ENCODE measurements at places on chromosomes 3 and 15.

GRCh38 chr15:82554351-82554750 is 14.1 kb upstream of the RPS17 start:
- H3K27ac ChIP-seq, result no peak overlapping the region
- H3K27me3 ChIP-seq, result no peaks in the 10 kb centered on the region
- no peak overlapping the region for H3K4me3 ChIP-seq
- no peaks in the 10 kb centered on the region for H3K4me1 ChIP-seq
- no peak for DNase-seq

DNA sequence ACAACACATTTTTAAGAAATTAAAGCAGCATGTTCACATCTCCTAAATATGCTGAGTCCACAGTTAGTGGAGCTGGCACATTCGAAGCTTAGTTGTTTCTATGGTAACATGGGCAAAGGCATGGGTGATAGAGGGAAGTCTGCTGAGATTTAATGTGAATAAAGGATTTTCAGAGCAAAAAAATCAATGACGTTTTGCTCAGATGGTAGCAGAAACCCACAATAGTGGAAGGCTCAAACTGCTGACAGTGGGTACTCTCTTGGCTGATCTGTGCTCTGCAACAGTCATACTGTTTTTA is 795.1 kb upstream of the ARPP21 start:
- no peaks in the 10 kb centered on the region for H3K4me1 ChIP-seq
- no peaks in the 10 kb centered on the region for H3K36me3 ChIP-seq
- no peak for DNase-seq
- no peaks in the 10 kb centered on the region for H3K27me3 ChIP-seq
- no peak overlapping the region for H3K27ac ChIP-seq

DNA sequence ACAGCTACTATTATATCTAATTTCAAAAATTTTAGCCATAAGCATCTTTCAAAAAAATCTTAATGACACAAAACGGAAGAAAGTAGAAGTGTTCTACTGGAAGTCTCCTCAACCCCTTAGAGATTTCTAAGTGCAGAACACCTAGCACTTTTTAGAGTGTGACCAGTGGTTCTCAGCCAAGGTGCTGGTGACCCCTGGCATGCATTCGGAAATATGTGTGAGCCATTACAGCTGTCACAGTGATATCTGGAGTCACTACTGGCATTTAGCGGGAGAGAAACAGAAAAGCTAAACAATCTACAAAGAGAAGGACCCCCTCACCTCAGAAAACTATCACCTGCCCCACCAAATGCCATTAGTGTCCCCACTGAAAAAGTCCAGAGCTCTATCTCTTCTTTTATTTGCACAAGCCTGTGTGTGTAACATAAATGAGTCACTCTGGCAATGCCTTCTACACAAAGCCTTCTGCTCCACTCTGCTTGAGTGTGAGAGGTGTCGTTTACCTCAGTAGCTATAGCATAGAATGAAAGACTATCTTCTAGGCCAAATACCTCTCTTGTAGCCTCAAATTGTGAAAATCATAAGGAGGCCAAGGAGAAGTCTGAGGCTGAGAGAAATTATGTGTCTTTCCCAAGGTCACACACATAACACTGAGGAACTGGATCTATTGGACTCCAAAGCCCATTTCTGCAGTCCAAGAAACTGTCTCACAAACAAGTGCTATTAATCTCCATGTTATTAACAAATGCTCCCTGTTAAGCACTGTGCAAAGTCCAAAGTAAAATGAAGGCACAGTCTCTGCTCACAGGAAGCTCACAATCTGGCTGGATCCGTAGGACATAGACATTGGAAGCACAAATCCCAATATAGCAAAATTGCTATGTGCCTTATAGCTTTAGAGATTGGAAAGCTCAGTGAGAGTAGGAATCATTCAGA is 28.5 kb upstream of the KCNMB2 start:
- no peaks in the 10 kb centered on the region for H3K36me3 ChIP-seq
- no peak for DNase-seq
- no peak overlapping the region for H3K27ac ChIP-seq
- no peak overlapping the region for H3K4me3 ChIP-seq

GRCh38 chr3:127220497-127220896 is 27.6 kb downstream of the PRR23E start:
- H3K4me1 ChIP-seq, result no peaks in the 10 kb centered on the region
- no peak for DNase-seq
- no peaks in the 10 kb centered on the region for H3K27me3 ChIP-seq
- H3K27ac ChIP-seq, result no peak overlapping the region
- H3K4me3 ChIP-seq, result no peak overlapping the region
- no peaks in the 10 kb centered on the region for H3K36me3 ChIP-seq

GRCh38 chr15:77497110-77497737 is 76.5 kb downstream of the HMG20A start:
- no peak overlapping the region for H3K4me3 ChIP-seq
- DNase-seq, result peak; percentile 79
- no peaks in the 10 kb centered on the region for H3K36me3 ChIP-seq
- H3K4me1 ChIP-seq, result peaks cover 46% of the 10 kb centered on the region
- no peaks in the 10 kb centered on the region for H3K27me3 ChIP-seq

DNA sequence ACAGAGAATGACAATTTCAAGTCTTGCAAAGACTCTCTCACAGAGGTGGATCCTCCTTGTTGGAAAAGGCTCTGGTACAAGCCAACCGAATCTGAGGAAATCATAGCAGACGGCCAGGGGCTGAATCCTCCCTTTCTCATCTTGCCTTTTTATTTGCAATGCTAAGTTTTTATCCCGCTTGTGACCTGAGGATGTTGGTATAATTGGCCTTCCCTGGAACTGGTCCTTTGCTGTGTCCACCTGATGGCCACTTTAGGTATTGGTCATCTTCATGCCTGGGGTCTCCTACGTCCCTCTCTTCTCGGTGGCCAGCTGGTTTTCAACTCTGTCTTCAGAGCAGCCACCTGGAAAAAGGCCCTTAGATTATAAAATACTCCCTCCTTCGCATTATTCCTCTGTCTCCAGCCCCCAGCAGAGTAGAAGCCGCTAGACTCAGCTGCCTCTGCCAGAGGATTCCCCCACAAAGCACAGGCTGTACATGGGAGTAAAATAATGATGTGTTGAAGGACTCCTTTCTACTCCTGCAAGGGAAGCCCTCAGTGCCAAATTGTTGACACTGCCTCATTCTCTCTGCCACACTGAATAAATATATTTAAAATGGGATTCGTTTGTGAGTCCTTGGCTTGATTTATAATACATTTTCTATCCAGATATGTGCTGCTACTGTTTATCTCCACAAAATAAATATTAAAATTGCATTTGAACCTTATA is 208.9 kb upstream of the CFAP20DC start:
- no peaks in the 10 kb centered on the region for H3K36me3 ChIP-seq
- no peaks in the 10 kb centered on the region for H3K27me3 ChIP-seq
- H3K27ac ChIP-seq, result no peak overlapping the region
- no peak for DNase-seq

DNA sequence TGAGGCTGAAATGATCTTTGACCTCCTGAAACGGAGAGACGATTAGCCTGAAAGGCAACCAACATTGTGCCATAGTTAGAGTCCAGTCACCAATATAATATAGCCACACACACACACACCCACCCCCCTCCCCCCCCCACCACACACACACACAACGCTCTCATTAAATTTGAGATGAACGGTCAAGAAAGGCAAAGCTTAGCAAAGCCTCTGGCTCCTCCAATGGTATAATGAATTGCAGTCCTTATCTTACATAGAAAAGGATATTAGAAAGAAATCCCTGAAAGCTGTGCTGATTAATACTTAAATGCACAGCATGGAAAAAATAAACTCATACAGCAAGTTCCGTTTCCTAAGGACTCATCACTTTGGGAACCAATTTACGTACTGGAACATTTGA is 876 bp upstream of the ZNF385D start:
- no peaks in the 10 kb centered on the region for H3K27me3 ChIP-seq
- no peak overlapping the region for H3K4me3 ChIP-seq
- H3K27ac ChIP-seq, result peak overlapping the region; percentile 42
- H3K36me3 ChIP-seq, result no peaks in the 10 kb centered on the region

DNA sequence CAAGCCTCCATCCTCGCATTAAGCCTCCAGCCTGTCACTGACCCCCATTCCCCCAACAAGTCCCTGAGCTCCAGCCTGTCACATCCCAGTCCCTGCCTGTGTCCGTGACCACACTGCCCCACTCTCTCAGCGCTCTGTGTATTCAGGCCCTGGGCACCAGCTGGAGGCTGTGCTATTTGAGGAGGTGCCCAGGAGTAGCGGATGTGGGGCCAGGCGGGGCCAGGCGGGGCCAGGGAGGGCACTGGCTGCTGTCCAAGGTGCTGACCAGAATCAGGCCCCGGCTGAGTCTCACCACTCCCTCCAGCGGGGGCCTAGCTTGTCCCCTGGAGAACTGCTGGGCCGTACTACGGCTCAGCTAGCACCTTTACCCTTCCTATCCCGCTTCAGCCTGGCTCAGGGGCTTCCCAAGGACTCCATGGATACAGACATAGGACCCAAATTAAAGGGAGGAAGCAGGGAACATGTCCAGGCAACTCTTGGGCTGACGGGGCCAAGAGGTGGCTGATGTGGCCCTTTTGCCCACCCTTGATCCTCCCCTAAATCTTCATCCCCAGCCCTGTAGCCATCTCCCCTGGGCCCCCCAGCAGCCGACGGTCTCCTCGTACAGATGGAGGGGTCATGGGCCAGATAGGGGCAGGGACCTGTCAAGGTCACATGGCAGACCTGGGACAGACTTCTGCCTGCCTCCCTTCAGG is 1.1 kb downstream of the HHATL start:
- no peak overlapping the region for H3K4me3 ChIP-seq
- peak; percentile 60 for DNase-seq
- H3K27me3 ChIP-seq, result no peaks in the 10 kb centered on the region
- no peak overlapping the region for H3K27ac ChIP-seq
- H3K36me3 ChIP-seq, result no peaks in the 10 kb centered on the region

DNA sequence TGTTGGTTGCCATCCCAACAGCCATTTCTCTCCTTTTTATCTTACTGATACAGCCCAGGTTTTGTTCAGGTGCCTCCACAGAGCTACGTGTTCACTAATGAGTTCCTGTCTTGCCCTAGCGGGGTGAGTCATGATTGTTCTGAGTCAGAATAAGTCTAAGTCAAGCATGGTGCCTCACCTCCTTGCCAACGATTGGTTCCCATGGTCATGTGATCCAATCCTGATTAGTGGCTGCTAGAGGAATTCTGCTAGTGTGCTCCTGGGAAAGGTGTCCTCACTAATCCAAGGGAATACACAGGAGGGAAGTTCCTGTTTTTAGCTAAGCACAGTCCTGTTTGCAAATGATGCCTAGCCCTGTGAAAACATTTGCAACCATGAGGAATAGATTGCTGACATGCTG is 99.8 kb downstream of the NSUN3 start:
- no peaks in the 10 kb centered on the region for H3K36me3 ChIP-seq
- H3K27ac ChIP-seq, result no peak overlapping the region
- no peak overlapping the region for H3K4me3 ChIP-seq
- no peak for DNase-seq
- H3K27me3 ChIP-seq, result no peaks in the 10 kb centered on the region

DNA sequence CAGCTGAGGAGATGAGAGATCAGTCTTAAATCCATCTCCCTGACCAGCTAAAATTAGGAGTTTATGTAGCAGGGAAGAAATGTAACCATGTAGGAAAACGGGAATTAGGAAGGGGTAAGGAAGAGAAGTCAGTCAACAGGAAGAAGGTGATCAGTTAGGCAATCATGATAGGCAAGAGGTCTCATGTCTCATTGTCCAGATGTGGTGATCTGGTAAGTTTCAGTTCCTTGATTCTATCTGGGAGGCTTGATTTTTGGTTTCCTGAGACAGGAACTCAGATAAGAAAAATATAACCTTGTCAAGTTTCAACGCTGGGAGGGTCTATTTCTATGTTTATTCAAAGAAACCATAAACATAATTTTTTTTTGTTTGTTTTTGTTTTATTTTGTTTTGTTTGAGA is 40.3 kb upstream of the TBC1D5 start:
- no peak for DNase-seq
- H3K36me3 ChIP-seq, result no peaks in the 10 kb centered on the region
- H3K4me1 ChIP-seq, result no peaks in the 10 kb centered on the region
- no peak overlapping the region for H3K4me3 ChIP-seq

- DNase-seq, result no peak
- no peak overlapping the region for H3K4me3 ChIP-seq
- H3K36me3 ChIP-seq, result no peaks in the 10 kb centered on the region
- H3K27me3 ChIP-seq, result no peaks in the 10 kb centered on the region
- no peak overlapping the region for H3K27ac ChIP-seq
- no peaks in the 10 kb centered on the region for H3K4me1 ChIP-seq
Measured at GRCh38 chr3:131620977-131621376, 118.2 kb upstream of the MRPL3 start.

- no peaks in the 10 kb centered on the region for H3K36me3 ChIP-seq
- DNase-seq, result peak; percentile 66
- H3K27ac ChIP-seq, result no peak overlapping the region
- H3K27me3 ChIP-seq, result no peaks in the 10 kb centered on the region
- H3K4me3 ChIP-seq, result no peak overlapping the region
Measured at GRCh38 chr15:81091889-81092558, 42.0 kb upstream of the CFAP161 start.

GRCh38 chr3:188914552-188914951 is 257.2 kb upstream of the TPRG1 start:
- no peak overlapping the region for H3K27ac ChIP-seq
- no peaks in the 10 kb centered on the region for H3K4me1 ChIP-seq
- DNase-seq, result no peak

GRCh38 chr3:83224101-83224868 is 1462.8 kb upstream of the GBE1 start:
- no peak for DNase-seq
- H3K4me3 ChIP-seq, result no peak overlapping the region
- H3K36me3 ChIP-seq, result no peaks in the 10 kb centered on the region
- H3K27me3 ChIP-seq, result no peaks in the 10 kb centered on the region

- H3K4me3 ChIP-seq, result no peak overlapping the region
- H3K36me3 ChIP-seq, result no peaks in the 10 kb centered on the region
- H3K4me1 ChIP-seq, result peaks cover 23% of the 10 kb centered on the region
- no peaks in the 10 kb centered on the region for H3K27me3 ChIP-seq
- no peak for DNase-seq
Measured at GRCh38 chr3:47444103-47444502, 31.6 kb downstream of the SCAP start.

Measured in testis (tissue), 5 donors.